Activated CD8-positive, alpha-beta memory T cell treated with anti-CD3 and anti-CD28 coated beads, Interleukin-2, amount 50 U/mL, for 48 hours (primary cell): ENCODE measurements at places on chromosomes 1 and 21.

GRCh38 chr1:38994196-38994595 lies 3.1 kb downstream of the AKIRIN1 start:
- no peak for DNase-seq

GRCh38 chr1:243216741-243217140 lies 38.3 kb downstream of the CEP170 start:
- DNase-seq = no peak

GRCh38 chr1:105485207-105485606 lies 1571.3 kb upstream of the PRMT6 start:
- DNase-seq = no peak

GRCh38 chr1:201880928-201881571 lies 7.6 kb upstream of the SHISA4 start:
- peak; percentile 29 for DNase-seq
